IgD-negative memory B cell (primary cell): ENCODE measurements at places on chromosomes 3 and 15. TPM values are rescaled to one million over a fixed set of nuclear protein-coding genes. Genes with fewer than 3 reads are reported as not detected.

CSPG4 gene
- polyA plus RNA-seq, result not detected

ANKRD34C gene
- polyA plus RNA-seq, result not detected

FETUB gene
- polyA plus RNA-seq, result not detected

LIPC gene
- 0.95 TPM for polyA plus RNA-seq

HYAL1 gene
- 0.14 TPM for polyA plus RNA-seq

GASK1A gene
- not detected for polyA plus RNA-seq

TPRA1 gene
- polyA plus RNA-seq, result 23.7 TPM

ADAMTS9 gene
- not detected for polyA plus RNA-seq

SLC35A5 gene
- polyA plus RNA-seq, result 28.0 TPM

NR2E3 gene
- 0.78 TPM for polyA plus RNA-seq

REC114 gene
- polyA plus RNA-seq, result not detected

UBA7 gene
- 61.5 TPM for polyA plus RNA-seq

MYEF2 gene
- 6.2 TPM for polyA plus RNA-seq

HACL1 gene
- polyA plus RNA-seq, result 32.0 TPM

C3orf22 gene
- not detected for polyA plus RNA-seq
